ENCODE measurements at places on chromosomes 6 and 20. TPM values are rescaled to one million over a fixed set of nuclear protein-coding genes. Genes with fewer than 3 reads are reported as not detected.

Gene GPLD1
- total RNA-seq = 3.8 TPM

Gene CFAP206
- 15.0 TPM for total RNA-seq

DNA sequence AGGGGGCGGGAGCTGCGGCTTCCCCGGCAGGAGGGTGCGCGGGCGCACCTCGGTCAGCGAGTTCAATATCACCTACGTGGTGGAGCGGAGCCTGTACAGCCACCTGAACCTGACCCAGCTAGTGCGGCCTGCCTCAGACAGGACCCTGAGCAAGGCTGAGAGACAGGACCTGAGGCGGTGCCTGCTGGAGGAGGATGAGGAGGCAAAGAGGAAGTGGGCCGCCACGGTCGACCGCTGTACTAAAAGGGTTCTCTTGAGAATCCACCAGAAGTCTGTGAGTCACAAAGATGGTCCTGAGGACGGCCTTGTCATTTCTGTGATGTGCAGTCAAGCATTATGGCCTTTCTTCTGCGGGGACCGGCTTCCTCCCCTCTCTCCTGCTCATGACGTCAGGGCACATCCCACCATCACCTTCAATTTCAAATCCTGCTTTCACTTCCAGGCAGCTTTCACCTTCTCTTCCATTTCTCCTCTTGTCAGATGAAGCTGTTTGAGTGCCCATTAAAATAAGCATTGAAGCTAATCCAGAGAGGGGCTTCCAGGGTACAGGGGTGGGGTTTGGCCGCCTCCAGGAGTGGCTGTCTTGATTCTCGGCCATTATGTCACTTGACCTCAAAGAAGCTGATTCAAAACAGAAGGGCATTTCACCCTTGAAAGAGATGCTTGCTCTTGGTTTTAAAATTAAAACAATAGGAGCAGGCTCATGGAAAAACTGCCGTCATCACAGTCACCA lies 177.6 kb downstream of the SASH1 start:
- DNase-seq = no peak

DNA sequence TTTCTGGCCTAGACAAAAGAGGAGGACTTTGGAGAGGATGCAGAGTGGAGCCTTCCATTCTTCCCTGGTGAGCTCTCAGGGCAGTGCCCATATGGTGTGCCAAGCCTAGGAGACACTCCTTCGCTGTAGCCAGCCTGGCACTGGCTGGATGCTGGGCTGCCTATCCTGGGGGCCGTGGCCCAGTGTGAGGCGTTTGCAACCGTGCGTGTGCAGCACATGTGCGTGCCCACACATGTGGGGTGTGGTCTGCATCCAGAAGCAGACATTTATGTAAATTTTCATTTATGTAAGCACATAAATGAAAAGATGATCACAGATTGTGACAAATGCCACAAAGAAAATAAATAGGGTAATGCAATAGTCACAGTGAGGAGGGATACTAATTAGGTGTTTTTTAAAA lies 35.8 kb upstream of the ZNF831 start:
- no peak for DNase-seq

DNA sequence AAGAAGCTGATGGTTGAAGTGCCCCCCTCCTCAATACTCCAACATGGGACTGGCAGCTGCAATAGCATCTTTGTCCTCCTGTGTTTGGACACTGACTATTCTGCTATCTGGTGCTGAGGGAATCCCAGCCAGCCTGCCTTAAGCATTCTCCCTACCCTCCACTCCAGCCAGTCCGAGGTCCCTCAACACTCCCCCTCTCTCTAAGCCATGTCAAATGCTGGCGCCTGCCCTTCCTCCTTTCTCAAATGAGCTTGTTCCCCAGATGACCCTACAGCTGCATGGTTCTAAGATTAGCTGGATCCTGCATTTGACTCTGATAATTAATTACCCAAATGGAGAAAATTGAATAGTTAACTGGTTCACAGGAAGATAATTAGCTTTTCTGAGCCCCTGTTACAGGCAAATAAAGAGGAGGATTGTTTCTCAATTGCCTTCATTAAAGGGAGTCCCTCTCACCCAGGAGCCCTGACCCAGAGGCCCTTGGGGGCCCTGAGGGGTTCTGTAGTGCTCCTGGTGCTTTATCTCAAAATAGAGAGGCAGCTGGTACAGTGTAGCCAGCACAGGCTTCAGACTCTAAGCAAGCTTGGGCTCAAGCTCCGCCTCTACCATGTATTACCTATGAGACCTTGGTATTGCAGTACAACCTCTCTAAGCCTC lies 37.9 kb upstream of the CHD6 start:
- no peak for DNase-seq

DNA sequence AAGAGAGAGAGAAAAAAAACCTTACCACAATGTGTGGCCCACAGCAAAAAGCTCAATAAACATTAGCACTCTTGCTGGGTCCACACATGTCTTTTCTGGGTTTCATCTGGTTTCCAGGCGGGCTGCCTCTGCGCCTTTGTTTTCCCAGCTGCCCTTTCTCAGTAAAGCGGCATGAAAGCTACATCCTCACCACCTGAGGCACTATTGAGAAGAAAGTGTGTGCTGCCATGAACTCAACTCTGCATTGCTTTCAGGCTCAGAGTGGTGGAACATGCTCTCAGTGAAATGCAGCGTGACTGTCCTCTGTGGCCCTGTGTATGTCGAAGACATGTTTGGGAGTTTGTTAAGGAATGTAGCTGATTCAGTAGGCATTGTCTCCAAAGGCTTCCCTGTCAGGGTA lies 102.3 kb downstream of the LYRM2 start:
- no peak for DNase-seq

DNA sequence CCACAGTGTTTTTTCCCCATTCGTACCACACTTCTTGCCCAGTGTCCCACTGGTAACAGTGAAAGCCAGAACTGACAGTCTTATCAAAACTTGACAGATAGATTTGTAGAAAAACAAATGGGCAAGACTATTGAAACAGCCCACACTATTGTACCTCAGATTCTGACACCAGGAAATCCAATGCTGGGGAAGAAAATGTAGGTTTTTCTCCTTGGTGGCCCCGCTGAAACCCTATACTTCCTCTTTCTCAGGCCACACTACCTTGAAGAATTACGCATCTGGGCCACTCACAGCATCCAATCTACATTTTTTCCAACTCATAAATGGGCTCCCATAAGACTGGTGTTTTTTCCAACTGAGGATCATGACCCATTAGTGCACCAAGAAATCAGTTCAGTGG lies 90.9 kb upstream of the HDDC2 start:
- no peak for DNase-seq

- DNase-seq = no peak
Measured at GRCh38 chr20:4488407-4489339, 233.0 kb upstream of the PRND start.

All from lung (tissue), 17 donors.